ENCODE measurements at places on chromosomes 4 and X.

DNA sequence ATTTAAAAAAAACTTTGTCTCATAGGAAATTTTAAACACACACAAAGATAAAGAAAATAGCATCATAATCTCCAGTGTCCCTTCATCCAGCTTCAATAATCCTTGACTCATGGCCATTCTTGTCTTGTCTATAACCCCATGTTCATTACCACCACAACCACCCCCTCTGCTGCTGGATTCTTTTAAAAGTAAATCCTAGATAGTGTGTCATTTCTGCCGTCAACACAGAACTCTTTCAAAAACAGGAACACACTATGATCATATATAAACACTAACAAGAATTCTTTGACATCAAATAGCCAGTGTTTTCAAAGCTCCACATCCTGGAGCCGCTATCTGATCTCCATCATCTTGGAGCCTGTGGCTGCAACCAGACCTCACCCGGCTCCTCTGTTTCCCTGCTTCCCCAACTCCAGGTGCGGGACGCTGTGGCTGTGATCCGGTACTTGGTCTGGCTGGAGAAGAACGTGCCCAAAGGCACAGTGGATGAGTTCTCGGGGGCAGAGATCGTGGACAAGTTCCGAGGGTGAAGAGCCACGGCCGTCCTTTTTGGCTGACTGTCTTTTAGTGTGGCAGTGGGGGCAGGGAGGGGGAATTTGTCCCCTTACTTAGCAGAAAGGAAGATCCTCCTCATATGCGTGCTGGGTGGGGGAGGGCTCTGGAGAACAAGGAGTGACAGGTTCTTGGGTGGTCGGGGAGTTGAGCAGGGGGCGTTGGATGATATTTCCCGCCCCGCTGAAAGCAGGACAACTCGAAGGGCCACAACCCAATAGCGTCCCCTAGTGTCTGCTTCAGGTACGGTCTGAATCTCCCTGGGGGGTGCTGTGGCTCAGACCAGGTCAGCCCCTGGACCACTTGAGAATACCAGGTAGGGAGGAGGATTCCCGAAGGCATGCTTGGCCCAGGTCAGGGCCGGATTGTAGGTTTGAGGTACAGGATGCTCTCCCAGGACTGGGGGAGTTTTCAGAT lies 15.6 kb downstream of the XPNPEP2 start:
- no peak for DNase-seq

- DNase-seq = no peak
Observed at GRCh38 chrX:20217906-20218305, 48.8 kb downstream of the RPS6KA3 start.

DNA sequence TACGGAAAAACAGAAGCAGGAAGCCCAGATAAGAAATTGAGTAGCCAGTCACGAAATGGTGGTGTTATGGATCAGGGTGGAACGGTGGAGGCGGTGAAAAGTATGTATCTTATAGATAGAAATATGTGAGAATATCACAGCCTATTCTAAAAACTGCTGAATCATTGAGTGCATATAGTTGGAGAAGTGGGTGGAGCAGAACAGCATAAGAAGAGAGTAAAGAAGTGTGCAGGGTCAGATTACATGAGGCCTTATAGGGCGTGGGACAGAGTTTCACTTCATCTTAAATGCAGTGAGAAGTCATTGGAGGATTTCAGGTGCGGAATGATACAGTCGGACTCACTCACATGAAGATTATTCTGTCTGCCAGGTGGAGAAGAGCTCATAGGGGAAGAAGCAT lies 293.1 kb downstream of the TRIML1 start:
- no peak for DNase-seq

DNA sequence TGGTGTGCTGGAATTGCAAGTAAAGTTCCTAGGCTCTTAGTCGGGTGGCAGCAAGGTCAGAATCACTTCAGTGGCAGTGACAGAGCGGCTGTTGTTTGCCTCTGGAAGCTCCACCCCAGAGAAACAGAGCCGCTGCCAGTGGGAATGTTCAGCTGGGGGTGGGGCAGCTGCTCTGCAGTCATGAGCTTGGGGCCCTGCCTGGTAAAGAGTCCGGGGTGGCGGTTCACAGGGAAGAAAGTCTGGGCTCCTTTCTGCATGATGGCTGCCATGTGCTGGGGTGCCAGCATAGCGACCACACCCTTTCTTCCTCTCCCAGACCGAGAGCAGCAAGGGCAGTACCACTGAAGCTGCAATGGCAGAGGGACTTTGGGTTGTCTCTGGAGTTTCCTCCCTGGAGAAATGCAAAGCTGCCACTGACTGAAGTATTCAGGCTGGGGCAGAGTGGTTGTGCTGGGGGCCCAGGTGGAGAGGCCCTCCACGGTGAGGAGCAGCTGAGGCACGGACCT lies 108.8 kb upstream of the CENPE start:
- DNase-seq = no peak

- DNase-seq = no peak
Observed at GRCh38 chr4:89660444-89661172, 176.4 kb downstream of the SNCA start.

Measured in CD4-positive, alpha-beta T cell treated with Interleukin-15 for 1 hour (primary cell).